ENCODE measurements at places on chromosomes 7 and 10.
A peak's percentile ranks its signal among the peaks of the same experiment; 100 is the strongest.

DNA sequence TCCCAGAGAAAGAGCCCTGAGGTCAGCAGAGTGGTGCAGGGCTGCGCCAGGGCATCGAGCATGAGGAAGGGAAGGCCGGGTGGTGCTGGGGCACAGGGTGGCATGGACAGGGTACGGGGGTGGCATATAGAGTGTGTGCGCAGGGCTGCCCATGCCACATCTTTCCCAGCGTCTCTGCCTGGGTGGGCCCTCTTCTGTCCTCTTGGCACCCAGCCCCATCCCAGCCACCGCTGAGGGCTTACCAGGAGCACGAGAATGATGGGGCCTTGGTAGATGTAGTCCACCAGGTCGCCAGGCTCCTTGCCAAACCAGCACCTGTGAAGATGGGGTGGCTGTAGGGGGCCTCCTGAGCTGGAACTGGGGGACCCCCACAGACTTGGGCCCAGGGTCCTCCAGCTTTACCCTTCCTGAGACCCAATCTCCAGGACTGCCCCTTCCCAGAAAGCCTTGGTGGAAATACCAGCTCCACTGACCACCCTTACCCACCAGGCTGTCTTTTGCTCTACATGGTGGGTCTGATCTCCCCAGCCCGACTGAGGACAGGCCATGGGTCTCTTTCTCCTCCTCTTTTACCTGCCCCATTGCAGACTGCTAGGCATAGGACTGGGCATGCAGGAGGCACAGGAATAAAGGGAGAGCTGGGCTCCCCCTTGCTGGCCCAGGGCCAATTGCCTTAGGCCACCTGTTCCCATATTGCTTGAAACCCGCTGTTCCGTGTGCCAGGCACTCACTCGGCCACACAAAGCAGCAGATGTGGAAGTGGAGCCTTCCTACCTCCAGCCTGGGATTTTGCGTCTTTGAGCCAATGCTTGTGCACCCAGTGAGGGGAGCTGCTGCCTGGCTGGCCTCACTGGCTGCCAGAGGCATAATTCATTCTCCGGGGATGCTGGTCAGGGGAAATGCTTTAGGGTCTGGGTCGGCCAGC is 21.7 kb downstream of the CRHR2 start:
- no peak for DNase-seq

- DNase-seq = peak; percentile 12
Measured at GRCh38 chr10:28393956-28394568, 91.2 kb upstream of the MPP7 start.

DNA sequence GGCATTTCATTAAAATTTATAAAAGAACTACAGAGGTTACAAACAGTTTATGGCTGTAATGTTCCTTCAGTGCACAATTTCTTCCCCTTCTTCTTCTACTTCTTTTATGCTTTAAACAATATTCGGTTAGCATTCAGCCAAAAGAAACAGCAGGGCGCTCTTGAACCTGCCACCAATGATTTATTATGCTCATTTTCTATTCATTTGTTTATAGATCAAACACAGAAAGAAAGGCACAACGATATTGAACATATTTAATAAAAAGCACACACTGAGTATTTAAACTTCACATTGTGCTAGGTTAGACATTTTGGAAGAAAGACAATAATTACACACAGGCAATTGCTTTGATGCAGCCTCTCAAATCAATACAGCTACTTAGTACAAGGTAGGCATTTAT is 1025.8 kb upstream of the LRRN3 start:
- no peak for DNase-seq

- DNase-seq = no peak
Measured at GRCh38 chr7:44325201-44325671, at the start of gene CAMK2B. Gene CAMK2B, minus strand, starts transcription at chr7:44325594. Its CDS starts 173 bp downstream, at chr7:44325421.

DNA sequence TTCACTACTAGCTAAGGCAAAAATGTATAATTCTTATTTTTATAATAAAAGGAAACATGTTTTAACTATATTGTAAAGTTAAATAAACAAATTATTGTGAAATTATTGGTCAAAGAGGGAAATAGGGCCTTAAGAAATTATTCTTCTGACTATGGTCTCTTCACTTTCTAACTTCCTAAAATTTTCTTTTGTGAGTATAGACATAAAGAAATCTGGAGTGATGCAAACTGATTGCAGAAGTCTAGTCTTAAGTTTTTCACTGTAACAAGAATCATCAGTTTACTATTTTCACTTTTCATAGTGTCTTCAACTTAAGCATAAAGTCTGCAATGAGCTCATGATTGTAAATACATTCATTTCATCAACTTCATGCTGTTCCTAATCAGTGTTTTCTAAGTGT is 525.4 kb downstream of the TFEC start:
- no peak for DNase-seq

DNA sequence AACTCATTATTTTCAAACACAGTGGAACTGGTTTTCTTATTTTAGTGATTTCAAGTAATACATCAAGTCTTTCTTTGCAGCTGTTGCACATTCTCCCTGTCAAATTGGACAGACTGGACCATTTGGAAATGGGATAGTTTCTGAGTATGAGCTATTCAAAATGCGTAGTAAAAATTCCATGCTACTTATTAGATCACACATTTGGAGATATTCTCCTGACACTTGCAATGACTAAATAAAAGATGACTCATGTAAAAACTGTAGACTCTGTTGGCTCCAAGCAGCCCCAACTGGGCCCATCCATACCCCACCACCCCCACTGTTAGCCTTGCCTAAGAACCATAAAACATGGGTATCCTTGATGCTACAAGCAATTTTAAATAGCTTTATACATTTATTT is 25.9 kb upstream of the BICC1 start:
- no peak for DNase-seq

DNA sequence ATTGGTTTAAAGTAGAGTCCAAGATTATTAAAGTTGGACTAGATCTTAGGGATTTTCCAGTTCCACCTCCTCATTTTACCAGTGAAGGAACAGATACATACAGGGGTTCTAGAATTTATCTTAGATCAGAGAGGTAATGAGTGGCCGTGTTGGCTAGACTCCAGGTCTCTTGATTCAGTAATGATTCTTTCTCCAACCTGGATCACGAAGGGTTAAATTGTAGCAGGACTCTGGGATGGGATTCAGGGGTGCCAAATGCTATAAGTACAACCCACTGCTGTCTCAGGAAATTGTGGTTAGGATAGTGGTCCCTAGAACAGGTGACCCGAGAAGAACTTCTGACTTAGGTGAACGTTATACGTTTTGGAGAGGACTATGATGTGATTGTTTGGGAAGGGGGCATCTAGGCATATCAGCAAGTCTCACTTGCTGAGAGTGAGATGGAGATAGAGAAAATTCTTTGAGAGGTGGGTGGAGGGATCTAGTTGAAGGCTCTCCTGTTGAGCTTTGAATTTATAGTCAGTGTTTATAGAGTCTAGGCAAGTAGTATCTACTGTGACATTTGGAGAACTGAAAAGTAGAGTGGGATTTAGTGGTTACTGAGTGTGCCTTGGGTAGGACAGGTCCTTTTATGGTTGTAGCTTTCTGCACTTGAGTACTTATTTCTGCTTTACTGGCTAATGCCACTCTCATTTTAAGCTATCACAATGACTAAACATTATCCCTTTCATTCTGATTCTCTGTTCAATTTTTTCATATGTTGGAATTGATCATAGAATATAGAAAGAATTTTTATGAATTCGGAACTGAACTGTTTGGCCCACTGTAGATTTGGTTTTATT is 58.3 kb downstream of the ST7 start:
- no peak for DNase-seq

DNA sequence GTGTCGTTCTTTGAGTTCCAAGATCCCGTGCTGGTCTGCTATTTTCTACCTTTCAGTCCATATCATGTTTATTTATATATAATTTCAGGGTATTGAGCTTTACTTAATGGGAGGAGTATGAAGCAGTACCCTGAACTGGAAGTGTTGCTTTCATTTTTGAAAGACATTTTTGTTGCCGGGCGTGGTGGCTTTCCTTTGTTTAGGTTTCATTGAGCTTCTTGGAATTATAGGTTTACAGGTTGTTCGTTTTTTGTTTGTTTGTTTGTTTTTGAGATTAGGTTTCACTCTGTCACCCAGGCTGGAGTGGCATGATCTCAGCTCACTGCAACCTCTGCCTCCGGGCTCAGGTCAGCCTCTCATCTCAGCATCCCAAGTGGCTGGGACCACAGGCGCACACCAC is 7.4 kb downstream of the ZNF487 start:
- DNase-seq = no peak

GRCh38 chr10:88316292-88316861 is 266.7 kb downstream of the RNLS start:
- no peak for DNase-seq
